ENCODE measurements at places on chromosomes 7 and 10.

DNA sequence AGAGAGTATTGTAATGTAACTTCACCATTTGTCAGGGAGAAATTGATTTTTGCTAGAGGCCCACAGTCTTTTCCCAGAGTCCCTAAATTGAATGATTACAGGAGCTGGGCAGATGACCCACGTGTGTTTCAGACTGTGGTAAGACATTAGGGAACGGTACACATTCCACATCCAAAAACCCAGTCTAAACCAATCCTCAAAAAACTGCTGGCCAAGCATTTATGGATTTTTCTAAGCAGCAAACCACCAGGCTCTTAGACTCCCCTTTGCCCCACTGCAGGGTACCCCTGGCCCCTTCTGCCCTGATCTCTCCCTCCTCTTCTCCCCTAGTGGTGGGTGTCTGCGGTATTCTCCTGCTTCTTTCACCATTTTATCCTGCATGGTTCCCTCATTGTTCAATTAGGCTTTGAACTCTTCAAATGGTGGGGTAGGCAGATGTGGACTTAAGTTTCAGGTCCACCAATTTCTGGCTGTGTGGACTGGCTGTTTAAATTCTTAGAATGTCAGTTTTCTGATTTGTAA is 135.5 kb upstream of the SORCS3 start:
- DNase-seq: no peak

DNA sequence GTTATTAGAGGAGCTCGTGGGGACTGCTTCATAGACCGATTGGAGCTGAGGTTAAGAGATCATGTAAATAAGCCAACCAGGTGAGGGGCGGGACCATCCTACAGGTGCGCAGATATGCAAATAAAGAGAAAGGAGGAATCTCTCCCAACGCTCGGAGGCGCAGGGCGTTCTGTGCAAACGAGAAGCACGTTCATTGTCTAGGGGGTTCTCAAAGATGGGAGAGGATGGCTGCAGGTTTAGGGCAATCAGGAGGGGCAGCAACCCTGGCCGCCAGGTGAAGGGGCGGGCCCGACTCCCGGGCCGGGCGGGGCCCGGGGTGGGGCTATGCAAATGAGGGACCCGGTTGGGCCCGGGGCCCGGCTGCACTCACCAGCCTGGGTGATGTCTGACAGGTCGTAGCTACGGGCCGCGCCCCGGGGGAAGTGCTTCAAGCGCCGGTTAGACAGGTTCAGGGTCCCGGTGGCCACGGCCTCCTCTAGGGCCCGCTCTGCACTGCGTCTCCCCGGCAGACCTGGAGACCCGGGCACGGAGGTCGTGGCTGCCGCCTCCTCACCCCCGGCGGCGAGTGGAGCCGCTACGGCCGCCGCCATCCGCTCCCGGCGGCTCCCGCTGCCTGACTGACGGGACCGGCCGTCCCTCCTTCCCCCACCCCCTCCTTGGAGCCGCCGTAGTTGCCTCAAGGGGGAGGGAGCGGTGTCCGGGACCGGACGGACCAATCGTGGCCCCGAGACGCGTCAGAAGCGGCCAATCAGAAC is at the start of gene LRCH4:
Gene LRCH4 (minus strand): TSS at position 619 of the 755 bp plus-strand sequence. CDS start 29 bp downstream, at position 590.
- DNase-seq: peak; percentile 78

DNA sequence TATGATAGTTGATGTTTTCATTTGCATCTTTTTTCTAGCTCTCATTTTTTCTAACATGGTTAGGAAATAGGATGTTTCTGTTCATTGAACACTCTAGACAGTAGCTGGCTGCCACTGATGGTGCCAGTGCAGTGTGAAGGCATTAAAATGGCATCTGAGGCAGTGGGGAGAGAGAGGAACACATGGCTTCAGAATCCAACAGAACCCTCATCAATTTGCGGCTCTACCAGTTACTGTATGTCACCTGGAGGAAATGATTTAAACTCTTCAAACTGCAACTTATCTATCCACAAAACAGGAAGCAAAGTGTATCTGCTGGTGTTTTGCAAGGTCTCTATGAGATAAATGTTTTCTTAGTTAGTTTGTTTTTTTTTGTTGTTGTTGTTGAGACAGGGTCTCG is 305.2 kb upstream of the PRKCQ start:
- no peak for DNase-seq

- no peak for DNase-seq
Observed at GRCh38 chr10:12656518-12657142, 307.3 kb downstream of the CAMK1D start.

DNA sequence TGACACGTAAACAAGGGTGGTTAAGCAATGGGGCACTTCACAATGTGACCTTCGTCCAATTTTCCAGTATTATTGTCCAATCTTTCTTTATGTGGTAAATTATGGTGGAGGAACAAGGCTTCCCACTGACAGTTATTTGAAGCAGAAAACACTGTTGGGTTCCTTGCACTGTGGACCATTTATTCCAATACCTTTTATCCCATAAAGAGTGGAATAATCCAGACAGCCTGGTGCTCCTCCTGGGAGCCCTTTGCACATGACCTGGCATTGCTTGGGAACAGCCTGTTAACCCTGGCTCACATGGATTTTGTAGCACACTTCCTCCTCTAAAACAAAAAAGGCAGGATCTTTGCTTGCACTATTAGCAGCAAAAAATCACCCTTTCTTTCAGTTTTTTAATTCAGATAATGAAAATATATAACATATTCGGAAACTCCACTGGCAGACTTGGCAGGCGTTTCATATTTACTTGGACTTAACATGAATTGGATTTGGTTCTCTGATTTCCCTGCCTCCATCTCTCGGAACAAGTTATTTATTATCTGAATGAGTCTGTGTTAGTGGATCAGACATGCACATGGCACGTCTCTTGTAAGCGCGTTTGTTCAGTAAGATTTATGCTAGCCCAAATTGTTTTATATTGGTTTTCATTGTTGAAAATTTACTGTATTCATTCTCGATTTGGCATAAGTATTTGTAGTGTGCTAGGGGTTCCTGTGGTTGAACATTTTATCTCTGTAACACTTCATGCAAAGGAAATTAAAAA is 59.3 kb downstream of the BMPER start:
- DNase-seq: no peak

DNA sequence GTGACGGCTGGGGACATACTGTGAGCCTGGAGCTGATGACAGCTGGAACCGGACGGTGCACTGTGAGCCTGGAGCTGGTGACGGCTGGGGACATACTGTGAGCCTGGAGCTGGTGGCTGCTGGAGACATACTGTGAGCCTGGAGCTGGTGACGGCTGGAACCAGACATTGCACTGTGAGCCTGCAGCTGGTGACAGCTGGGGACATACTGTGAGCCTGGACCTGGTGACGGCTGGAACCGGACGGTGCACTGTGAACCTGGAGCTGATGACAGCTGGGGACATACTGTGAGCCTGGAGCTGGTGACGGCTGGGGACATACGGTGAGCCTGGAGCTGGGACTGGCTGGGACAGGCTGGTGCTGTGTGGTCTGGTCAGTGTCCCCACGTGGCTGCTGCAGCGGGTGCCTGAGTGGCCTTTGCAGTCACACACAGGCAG is 47.9 kb downstream of the PTPRN2 start:
- no peak for DNase-seq

- DNase-seq: no peak
Observed at GRCh38 chr10:131577178-131577555, 265.6 kb upstream of the TCERG1L start.

GRCh38 chr10:83432261-83433045 is 706.9 kb upstream of the GHITM start:
- no peak for DNase-seq

DNA sequence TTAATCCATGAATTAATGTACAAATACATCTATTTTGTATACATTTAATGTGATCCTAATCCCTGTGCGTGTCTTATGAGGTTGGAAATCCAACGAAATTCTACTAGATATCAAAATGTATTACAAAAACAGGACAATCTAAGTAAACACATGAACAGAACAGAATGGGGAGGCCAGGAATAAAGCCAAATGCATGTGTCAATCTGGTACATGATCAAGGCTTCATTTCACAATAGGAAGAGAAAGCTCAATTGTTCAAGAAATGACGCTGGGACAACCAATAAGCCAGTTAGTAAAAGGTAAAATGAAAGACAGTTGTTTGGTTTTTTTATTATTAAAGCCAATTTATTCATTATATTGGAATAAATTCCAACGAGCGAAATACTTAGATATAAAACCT is 83.0 kb downstream of the COL13A1 start:
- no peak for DNase-seq

DNA sequence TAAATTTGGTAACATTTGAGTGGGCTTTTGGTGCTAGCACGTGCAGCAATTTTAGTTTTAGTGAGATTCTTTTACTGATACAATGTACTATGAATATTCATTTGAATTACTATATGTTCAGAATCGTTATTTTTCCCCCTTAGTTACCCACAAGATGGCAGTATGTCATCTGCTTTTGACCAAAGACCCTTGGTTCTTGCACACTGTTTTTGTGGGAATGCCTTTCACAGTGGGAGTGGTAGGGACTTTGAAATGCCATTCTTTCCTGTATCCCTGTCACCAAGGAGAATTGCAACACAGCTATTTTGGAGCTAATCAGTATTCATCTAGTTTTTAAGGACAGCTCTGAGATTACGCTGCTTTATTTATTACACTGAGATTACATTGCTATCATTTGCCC is 40.6 kb downstream of the SEC23IP start:
- DNase-seq: no peak

- DNase-seq: no peak
Observed at GRCh38 chr10:67771200-67771599, 66.8 kb downstream of the DNAJC12 start.

GRCh38 chr7:29806208-29806994 is at the start of gene WIPF3:
TSS of gene WIPF3 (plus strand) at chr7:29806508. CDS start at chr7:29834725, 28,217 bp downstream.
- DNase-seq: peak; percentile 14

GRCh38 chr10:76297780-76298281 is 866.4 kb downstream of the LRMDA start:
- no peak for DNase-seq

DNA sequence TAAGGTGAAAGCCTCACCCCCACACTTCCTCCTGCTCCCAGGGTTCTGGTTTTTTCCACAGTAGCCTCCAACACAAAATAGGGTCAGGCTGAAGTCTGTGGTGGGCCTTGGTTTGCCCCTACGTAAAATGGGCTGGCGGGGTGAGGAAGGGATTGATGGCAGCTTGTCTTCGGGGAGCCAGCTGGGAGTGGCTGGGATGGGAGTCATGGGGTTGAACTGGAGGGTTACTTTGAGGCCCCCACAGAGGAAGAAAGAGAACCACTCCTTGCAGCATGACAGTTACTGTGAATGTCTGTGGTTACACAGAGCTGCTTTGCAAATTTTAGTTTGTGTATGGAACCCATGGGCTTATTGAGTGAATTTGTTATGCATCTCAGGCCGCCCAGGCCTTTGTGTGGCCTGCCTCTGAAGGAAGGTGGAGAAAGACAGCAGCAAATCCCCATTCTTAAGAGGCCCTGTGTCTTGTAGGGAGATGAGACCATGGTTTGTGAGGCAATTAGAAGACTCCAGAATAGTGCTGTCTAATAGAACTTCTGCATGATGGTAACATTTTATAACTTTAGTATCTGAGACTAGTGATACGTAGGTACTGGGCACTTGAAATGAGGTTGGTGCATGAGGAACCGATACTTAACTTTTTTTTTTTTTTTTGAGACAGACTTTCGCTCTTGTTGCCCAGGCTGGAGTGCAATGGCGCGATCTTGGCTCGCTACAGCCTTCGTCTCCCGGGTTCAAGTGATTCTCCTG is 8.1 kb downstream of the TRIM8 start:
- no peak for DNase-seq

DNA sequence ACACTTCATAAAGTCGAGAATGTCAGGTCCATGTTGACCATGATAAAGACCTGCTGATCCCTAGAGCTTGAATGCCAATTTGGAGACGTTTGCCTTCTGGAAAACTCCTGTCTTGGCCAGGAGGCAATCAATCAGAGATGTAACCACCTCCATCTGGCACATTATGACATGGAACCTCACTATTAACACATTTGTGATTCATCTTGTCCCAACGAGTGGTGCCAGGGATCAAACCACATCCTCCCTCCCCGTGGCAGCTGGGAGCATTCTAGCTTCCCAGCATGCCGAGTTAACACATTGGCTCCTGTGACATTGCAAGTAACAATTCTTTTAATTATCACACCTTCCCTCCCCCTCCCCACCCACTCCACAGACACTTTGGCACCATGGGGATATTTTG is 84.0 kb upstream of the PPP1R17 start:
- DNase-seq: no peak

DNA sequence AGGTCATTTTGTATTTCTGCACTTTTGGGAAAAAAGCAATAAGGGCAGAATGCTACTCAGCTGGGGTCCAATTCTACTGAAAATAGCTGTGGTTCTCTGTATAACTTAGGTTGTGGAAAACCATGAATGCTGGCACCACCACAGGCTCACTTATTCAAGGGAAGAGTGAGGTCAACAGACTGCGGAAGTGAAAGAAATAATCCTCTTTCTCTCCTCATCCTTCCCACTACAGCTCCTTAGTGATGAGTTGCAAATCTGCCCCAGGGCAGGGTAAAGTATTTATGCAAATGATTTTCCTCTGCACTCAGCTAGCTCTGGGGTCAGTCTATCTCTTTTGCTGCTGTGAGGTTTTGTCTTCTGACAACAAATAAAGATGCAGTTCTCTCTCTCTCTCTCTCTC is 74.1 kb upstream of the PTPRZ1 start:
- DNase-seq: no peak

DNA sequence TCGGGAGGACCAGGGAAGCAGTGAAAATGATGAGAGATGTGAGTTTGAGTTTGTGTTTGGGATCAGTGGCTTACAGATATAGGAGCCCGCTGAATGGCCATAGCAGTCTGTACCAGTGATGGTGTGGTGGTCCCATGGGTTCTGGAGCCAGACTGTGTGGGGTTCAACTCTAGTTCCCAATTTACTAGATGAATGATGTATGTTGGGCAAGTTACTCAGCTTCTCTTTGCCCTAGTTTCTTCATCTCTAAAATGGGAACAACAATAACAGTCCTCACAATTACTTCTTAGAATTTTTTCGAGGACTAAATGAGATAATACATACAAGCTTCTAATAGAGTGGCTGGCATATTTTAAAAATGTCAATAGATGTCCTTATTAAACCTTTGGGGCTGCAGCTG is 184.4 kb downstream of the WNT2 start:
- DNase-seq: no peak

DNA sequence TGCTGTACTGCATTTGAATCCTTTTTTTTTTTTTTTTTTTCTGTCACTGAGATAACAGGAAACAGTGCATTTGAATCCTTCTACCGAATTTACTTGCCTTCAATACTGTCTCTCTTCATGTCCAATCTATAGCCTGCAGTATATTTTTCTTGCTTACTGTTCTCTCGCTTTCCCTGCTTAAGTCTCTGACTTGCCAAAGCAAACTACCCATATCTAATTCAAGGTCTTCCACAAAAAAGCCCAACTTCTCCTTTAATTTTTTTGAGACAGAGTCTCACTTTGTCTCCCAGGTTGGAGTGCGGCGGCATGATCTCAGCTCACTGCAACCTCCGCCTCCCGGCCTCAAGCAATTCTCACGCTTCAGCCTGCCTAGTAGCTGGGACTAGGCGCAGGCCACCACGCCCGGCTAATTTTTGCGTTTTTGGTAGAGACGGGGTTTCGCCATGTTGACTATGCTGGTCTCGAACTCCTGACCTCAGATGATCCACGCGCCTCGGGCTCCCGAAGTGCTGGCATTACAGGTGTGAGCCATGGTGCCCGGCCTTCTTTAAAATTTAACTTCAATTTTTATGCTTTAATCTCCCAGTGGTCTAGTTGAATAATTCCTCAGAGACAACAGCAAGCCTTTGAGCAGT is 882 bp downstream of the PDCD11 start:
- DNase-seq: no peak
